Tibial nerve (tissue), 4 donors: ENCODE measurements at places on chromosomes 2 and 18. TPM values are rescaled to one million over a fixed set of nuclear protein-coding genes. Genes with fewer than 3 reads are reported as not detected.

DNA sequence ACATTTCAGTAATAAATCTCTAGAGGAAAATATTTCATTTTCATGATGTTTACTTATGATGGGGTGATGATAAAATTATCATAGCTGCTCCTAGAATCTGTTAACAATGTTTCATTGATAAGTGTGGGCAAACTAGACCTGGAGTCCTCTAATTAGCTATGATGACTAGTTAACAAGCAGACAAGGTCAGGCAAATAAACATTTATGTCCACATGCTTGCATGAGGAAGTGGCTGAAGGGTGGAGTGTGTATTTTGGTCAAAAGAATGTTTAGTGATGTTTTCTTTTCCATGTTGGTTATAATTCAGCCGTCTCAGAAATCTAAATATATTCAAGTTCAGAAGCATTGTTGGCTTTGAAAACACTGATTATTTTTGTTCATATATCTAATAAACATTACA lies 99.9 kb upstream of the FN1 start:
- H3K4me1 ChIP-seq, result peaks cover 13% of the 10 kb centered on the region
- no peak overlapping the region for H3K4me3 ChIP-seq
- no peak for DNase-seq
- no peaks in the 10 kb centered on the region for H3K36me3 ChIP-seq

DNA sequence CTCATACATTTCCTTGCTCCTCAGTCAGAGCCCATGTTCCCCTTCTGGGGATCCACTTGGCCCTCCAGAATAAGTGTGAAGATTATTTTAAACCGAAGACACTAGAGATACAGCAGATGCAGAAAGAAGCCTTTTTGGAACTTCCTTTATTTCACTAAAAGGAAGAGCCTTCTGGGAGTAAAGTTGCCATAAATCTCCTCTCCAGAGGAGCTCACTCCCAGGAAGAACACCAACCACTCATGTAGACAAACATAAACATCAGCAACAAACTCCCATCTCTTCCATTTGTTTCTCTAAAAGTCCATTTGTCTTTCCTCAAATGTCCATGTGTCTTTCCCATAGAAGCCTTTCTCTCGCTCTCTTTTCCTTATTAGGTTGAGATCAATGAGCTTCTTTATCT lies 62.4 kb upstream of the MSH6 start:
- no peak for DNase-seq
- H3K36me3 ChIP-seq, result no peaks in the 10 kb centered on the region
- no peaks in the 10 kb centered on the region for H3K4me1 ChIP-seq
- no peak overlapping the region for H3K27ac ChIP-seq
- no peak overlapping the region for H3K4me3 ChIP-seq

DNA sequence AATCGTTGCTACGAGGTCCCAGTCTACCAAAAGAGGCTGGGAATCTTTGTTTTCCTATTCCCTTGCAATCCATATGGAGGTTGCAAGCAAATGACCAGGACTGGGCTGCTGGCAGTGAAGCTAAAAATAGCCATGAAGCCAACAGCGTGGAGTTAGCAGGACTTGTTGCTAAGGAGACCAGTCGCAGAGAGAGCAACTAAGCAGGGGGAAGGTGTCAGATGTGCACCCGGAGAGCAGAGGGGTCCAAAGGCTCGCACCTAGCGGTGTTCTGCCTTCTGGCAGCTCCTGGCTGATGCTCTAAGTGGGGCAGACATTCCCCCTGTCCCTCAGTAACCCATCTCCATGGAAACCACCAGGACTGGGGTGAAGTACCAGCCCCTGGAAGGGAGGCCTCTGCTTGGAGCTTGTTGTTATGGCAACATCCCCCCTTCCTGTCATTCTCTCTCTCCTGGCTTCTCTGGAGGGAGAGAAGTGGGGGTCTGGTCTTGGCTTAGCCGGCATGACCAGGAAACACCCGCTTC lies 84.6 kb downstream of the DNMT3A start:
- H3K4me3 ChIP-seq, result no peak overlapping the region
- no peak for DNase-seq
- H3K27me3 ChIP-seq, result no peaks in the 10 kb centered on the region
- no peak overlapping the region for H3K27ac ChIP-seq
- peaks cover 43% of the 10 kb centered on the region for H3K36me3 ChIP-seq

DNA sequence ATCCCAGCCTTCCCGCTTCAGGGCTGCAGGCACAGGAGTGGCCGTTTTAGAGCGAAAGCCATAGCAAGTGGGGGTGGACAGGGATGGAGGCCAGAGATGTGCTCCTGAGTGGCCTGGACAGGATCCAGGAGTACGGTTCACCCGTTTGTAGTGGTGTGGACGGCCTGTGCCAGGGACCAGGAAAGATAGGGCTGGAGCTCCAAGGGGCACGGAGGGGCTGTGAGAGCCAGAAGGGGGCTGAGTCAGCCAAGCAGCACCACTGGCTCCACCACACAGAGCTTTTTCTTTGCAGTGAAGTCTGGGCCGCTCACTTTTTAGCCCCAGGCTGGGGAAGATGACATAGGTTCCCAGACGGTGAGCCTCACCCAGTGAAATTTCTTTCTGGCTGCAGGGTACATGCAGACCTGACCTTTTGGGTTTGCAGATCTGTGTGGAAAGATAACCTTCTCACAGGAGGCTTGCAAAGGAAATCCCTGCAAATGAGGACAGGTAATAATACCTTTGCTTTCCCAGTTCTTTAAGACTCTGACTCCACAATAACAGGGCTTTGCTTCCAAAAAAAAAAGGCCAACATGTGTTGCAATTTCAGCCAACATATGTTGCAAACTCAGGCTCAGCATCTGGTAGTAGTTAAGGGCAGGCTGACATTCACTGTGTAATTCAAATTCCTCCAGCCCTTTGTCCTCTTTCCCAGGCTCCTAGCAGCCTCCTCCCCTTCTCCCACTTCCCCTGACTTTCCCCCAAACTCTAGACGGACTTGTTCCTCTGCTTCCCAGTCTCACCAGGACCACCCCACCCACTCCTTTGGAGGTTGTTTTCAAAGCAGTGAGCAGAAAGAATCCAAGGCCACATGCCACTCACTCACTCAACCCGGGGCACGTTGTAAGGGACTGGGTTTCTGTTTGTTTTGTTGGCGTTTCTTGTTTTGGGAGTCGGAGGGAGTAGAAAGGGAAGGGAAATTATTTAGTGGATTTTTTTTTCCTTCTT lies 20.3 kb upstream of the LAPTM4A start:
- no peak overlapping the region for H3K4me3 ChIP-seq
- H3K36me3 ChIP-seq, result no peaks in the 10 kb centered on the region

DNA sequence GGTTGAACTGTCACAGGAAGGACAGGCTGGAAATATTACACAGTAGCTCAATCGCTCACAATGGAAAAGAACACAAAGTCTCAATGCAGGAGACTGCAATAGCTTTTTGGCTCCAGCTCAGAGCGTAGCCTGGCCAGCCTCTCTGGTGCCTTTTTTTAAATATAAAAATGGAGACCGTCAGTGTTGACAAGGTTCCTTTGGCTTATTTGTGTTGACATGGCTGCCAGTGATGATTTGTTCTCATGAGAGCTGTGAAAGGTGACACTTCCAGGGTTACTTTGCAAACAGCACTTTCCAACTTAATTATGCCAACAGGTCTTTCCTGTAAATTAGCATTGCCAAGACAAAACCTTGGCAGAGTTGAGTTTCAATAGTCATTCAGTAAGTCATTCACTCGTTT lies 70.8 kb downstream of the KCNE4 start:
- no peak for DNase-seq
- no peaks in the 10 kb centered on the region for H3K27me3 ChIP-seq

GRCh38 chr2:1140389-1141003 lies 189.8 kb downstream of the SNTG2 start:
- H3K27me3 ChIP-seq, result no peaks in the 10 kb centered on the region
- peak overlapping the region; percentile 61 for H3K27ac ChIP-seq
- no peaks in the 10 kb centered on the region for H3K4me1 ChIP-seq
- H3K36me3 ChIP-seq, result no peaks in the 10 kb centered on the region

- H3K27me3 ChIP-seq, result no peaks in the 10 kb centered on the region
- H3K4me1 ChIP-seq, result no peaks in the 10 kb centered on the region
- no peak for DNase-seq
- H3K27ac ChIP-seq, result no peak overlapping the region
These were observed 245.9 kb upstream of the REV1 start for GRCh38 chr2:99735753-99736152.

DNA sequence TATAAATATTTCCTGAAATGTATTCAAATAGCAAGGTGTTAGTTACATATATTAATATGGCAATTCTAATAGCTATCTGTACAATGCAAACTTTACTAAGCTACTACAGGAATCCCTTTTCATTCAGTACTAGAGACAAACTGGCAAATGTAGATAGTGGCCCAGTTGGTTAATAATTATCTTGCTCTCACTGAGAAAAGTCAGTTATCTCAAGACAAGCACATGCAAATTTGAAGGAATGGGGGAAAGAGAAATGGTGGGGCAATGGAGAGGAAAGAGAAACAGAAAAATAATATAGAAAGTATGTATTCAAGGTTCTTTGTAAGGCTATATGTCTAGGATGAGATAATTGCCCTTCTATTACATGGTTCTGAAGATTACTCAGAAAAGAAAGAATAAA lies 280.0 kb downstream of the FIGN start:
- H3K4me3 ChIP-seq, result no peak overlapping the region
- no peaks in the 10 kb centered on the region for H3K36me3 ChIP-seq
- DNase-seq, result no peak
- H3K27me3 ChIP-seq, result no peaks in the 10 kb centered on the region
- no peaks in the 10 kb centered on the region for H3K4me1 ChIP-seq

DNA sequence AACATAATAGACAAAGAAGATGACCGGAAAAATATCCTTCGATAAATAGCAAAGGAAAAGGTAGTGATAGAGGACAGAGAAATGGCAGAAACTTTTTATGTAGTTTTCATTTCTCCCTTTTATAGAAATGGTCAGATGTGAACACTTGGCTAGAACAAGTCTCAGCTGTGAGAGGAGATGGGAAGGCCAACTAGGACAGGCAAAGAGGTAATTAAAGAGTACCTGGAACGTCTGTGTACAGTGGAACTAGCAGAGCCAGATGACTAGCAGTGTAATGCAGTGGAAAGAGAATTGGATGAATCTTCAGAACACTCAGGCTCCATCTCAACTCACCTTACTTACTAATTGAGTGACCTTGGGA lies 69.2 kb downstream of the NABP1 start:
- no peaks in the 10 kb centered on the region for H3K4me1 ChIP-seq
- no peaks in the 10 kb centered on the region for H3K27me3 ChIP-seq
- no peak overlapping the region for H3K4me3 ChIP-seq
- no peak for DNase-seq
- no peaks in the 10 kb centered on the region for H3K36me3 ChIP-seq
- H3K27ac ChIP-seq, result no peak overlapping the region

DNA sequence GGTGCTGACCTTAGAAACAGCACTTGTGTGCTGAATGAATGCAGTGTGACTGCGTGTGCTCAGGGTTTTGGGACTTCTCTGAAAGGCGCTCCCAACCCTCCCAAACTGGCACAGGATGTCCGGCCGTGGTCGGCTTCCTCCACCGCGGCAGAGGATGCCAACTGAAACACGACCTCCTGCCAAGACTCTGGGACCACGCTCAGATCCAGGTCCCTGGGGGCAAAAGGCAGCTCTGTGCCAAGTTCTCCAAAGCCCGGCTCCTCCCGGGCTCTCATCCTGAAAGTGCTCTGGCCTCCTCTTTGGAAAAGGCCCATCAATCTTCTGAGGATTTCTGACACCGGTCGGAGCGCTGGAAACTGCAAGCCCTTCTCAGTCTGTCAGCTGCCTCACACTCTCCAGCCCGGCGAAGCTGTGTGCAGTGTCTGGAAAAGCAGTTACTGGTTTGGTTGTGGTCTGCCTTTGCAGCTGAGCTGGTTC lies 32.3 kb upstream of the ZBTB7C start:
- H3K27me3 ChIP-seq, result no peaks in the 10 kb centered on the region
- no peak for DNase-seq
- H3K4me3 ChIP-seq, result no peak overlapping the region
- H3K36me3 ChIP-seq, result no peaks in the 10 kb centered on the region

DNA sequence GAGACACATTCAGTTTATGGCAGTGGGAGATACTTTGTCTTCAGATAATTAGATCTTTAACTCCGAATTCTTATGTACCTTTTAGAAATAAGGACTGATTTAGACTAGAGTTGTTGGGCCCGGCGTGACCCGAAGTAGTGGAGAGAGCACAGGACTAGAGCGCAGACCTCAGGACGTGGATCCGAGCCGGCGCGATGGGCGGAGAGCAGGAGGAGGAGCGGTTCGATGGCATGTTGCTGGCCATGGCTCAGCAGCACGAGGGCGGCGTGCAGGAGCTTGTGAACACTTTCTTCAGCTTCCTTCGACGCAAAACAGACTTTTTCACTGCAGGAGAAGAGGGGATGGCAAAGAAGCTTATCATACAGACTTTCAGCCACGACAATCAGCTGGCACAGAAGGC lies 54.5 kb downstream of the FMNL2 start:
- H3K27ac ChIP-seq, result no peak overlapping the region
- no peaks in the 10 kb centered on the region for H3K27me3 ChIP-seq
- H3K4me1 ChIP-seq, result peaks cover 50% of the 10 kb centered on the region
- no peak for DNase-seq

DNA sequence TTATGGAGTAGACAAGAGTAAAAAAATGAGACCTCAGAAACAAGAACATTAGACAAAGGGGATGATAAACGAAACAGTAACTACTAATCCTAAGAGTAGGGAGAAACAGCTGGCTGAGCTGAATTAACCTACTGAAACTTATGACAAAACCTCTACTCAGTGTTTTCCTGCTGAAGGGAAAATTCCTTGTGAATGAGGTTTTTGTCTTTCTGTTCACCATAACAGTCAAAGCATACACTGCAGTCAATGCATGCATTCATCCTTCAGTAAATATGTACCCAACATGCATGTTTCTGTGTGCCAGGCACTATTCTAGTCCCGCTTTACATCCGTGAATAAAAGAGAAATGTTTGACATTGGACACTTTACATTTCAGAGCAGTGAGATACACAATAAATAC lies 805.6 kb upstream of the KLHL29 start:
- no peak for DNase-seq
- H3K4me1 ChIP-seq, result peaks cover 4% of the 10 kb centered on the region
- no peaks in the 10 kb centered on the region for H3K27me3 ChIP-seq
- no peaks in the 10 kb centered on the region for H3K36me3 ChIP-seq

Gene REG1B
- not detected for total RNA-seq

Gene MAP3K19
- total RNA-seq, result not detected

Gene MLPH
- total RNA-seq, result 64.2 TPM

Gene CFAP65
- not detected for total RNA-seq
